ENCODE measurements at places on chromosomes 5 and 9.

- no peak for DNase-seq
These were observed 17.3 kb downstream of the RECK start for GRCh38 chr9:36053971-36054370.

- no peak for DNase-seq
These were observed 106.3 kb downstream of the C9orf152 start for GRCh38 chr9:110101531-110102161.

DNA sequence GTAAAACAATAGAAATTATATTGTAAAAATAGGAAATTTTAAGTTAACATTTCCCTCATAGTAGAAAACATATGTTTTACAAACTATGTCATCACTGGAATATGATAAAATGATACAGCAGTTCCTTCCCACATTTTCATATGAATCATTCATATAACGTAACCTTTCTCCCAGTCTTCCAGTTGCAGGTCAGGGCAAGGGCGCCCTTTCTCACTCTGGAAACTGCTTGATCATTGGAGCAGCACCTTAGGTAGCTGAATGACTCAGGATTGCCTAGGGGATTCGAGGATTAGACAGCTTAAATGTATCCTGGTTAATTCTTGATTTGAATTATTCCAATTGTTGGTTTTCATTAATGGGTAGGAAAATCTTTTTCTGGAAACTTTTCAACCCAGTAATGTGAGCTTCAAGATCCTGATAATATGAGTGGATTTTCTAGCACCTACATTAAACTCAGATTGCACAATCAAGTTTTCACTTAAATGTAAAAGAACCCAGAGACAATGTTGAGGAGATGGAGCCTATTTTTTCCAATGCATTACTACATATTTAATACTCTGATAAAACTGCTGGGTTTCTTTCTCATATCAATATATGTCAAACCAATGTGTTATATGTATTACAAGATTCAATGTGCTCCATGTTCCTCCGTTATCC is 32.6 kb upstream of the ANXA1 start:
- DNase-seq: peak; percentile 48

DNA sequence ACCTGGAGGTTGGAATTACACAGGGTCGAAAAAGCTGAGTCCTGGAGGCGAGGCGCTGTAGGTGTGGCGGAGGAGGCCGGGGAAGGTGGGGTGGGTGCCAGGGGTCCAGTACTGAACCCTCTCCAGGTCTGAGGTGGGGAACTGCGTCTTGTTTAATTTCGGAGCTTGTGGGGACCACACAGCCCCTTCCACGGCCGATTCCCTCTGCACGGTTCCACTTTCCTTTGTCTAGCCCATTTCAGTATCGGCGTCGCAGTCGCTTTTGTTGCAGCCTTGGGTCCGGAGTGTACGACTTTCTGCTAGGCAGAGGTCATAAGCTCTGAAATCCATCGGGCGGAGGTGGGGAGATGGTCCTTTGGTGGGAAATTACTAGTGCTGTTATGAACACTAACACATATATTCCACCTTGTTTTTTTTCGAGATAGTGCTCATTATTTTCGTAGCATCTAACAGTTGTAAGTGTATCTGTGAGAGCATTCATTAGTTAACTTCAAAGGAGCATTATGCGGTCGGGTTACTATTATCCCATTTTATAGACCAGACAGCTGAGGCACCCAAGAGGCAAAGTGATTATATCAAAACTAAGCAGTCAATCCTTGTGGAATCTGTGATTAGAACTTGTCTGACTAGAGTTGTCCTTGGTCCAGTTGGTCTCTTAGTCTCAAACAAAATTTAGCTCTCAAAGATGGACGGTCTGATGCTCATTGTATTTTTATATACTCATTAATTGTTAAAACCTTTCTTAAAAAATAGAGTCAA is 737 bp downstream of the RNF180 start:
- no peak for DNase-seq

- DNase-seq: no peak
These were observed 455.9 kb downstream of the CDH9 start for GRCh38 chr5:26582350-26583045.

DNA sequence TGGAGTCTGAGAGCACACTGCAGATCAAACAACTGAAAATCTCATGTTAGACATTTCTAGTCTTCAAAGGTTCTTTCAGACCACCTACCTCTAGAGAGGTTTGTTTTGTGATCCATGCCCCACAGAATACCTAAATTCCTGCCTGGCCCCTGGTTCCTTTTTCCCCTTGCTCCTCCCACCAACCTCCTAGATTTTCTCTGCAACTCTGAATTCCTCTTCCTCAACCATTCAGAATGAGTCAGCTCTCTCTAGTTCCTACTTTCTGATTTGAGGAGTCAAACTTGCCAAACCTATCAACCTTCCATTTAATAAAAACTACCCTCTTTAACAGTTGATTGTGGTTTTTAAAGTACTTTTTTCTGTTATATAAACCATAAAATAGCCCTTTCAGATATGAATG is 83.2 kb upstream of the ZNF462 start:
- no peak for DNase-seq

- DNase-seq: no peak
These were observed 94.7 kb downstream of the FGF10 start for GRCh38 chr5:44294516-44294915.

GRCh38 chr5:74261866-74262265 is 378.7 kb downstream of the ENC1 start:
- no peak for DNase-seq

- no peak for DNase-seq
These were observed 570 bp downstream of the CREBRF start for GRCh38 chr5:173056783-173057061.

DNA sequence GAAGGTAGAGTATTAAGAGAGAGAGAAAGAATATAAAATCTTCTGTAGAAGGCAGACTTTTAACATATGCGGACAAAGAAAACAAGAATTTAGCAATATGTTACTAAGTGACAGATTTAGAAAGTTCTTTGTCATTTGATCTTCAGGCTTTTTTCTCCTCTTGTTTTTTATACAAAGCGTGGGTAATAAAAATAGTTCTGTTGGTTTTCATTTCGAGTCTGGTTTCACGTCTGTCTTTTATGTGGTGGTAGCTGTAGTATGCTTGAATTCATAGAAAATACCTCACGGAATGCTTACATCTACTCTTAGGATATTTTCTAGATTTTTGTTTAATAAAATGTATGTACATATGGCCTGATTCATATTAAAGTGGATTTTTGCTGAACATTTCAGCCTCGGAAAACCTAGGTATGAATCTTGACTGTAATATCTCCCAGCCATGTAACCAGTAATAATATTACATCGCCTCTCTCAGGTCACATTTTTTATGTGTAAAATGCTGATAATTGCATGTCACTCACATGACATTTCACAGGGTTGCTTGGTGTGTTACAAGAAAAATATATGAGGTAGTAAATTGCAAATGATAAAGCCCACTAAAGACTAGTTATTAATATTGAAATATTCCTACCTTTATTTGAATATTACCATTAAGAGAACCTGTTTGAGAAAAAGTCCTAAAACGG is 72.5 kb upstream of the TAF11L2 start:
- no peak for DNase-seq

GRCh38 chr5:74188351-74189105 is 452.0 kb downstream of the ENC1 start:
- no peak for DNase-seq

DNA sequence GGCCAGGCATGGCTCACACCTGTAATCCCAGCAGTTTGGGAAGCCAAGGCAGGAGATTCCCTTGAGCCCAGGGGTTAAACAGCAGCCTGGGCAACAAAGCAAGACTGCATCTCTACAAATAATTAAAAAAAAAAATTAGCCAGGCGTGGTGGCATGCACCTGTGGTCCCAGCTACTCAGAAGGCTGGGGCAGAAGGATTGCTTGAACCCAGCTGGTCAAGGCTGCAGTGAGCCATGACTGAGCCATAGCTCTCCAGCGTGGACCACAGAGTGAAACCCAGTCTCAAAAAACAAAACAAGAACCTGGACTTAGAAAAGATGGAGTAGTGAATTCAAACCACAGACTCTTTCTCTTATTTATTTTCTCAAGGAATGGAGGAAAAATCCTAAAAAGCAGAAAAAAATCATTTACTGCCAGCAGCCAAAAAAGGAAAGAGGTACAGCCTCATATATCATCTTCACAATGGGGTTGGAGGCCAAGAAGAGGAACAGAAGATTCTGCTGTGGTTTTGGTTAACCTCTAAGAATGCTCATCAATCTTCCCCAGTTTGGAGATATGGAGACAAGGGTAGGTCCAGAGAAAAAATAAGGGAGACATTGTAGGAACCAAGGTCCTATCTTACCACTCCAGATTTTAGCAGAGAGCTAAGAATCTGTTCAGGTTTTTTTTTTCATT is 40.0 kb upstream of the MYO10 start:
- DNase-seq: no peak

DNA sequence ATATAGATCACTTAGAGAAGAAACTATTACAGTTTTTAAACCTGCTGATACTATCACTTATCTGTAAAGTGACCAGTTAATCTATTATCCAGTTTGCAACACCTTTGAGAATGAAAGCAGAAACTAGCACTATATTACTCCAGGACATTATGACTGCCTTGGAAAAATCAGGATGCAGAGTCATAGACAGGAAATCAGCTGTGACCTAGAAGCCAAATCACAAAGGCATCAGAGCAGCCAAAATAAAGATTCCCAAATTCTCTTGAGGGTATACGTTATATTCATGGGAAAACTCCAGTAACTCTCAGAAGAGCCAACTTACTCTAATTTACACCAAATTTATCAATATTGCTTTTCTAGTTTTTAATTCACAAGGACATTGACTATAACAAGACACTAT is 49.9 kb downstream of the CDO1 start:
- DNase-seq: no peak

DNA sequence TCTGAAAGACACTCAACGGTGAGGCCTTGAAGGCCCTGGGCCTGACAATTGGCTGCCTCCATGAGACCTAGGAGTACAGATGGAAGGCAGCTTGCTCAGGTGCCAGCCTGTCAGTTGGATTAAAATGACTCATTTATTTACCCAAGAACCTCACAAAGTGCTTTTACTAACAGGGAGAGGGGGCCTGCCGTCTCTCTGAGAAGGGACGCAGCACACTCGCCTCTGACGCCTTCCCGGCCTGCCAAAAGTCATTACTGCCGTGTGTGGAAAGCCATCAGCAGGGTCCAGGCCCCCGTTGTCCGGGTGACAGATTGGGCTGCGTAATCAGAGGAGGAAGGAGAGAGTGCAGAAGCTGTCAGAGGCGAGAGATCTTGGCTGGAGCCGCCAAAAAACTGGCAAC is 32.4 kb downstream of the DDX31 start:
- no peak for DNase-seq

- DNase-seq: peak; percentile 76
These were observed 61.7 kb upstream of the PSD2 start for GRCh38 chr5:139733698-139734538.

DNA sequence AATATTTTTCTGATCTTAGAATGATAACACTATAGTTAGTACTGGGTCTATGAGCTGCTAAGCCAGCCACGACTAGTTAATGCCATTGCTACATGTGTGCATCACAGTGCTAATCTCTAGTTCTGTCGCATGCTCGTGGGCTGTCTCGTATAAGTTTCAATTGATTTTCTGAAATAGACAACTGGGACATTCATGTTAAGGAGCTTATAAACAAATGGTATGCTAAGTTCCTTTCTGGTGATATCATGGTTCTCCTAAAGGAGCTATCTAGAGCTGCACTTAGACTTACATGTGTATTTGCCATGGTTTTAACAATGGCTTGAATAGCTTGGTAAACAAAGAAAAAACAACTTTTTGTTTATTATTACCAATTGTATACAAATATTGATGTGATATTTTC is 46.2 kb downstream of the F2RL2 start:
- DNase-seq: no peak

DNA sequence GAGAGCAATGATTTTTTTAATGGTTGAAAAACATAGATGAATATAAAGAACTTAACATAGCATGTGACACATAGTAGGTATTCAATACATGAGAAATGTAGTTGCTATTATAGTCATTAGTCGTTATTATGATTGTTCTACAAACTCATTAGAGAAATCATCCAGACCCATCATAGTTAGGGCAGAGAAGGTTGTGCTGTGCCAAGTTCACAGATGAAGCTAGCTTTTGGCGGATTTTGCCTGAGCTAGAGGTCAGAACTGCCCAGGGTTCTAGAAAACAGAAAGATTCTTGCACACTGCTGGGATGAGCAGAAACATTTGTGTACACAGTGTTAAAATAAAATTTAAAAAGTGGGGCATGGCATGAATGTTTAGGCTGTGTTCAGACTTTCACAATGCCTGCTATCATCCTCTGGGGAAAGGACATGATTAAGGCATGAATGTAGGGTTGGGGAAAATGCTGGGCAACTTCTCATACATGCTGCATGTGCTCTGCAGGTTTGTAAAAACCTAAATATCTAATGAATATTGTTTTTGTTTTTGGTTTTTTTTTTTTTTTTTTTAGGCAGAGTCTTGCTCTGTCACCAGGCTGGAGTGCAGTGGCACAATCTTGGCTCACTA is 33.3 kb upstream of the RAD23B start:
- DNase-seq: no peak

DNA sequence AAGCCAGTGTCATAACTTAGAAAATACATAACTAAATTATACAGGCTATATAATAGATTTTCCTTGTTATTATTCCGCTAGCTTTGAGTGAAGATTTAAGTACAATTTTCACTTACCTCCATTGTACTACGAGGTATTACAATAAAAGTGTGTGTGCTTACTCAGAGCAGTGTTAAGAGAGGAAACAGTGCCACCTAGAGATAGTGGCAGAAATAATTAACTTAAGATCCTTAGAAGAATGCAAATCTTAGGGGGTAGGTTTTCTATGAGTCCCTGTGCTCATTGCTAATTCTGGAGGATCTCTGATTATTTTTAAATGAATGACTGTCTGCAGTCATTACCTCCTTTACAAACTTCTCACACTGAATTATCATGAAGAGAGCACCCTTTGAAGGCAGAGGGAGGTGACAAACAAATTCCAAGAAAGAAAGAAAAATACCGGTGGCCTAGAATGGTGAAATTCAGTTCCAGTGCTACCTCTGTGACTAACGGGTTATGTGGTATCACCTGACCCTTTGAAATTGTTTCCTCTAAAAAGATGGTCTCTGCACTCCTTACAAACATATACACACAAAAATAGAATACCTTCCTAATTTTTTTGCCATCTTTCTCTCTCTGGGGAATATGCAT is 379.8 kb downstream of the TRIM36 start:
- DNase-seq: peak; percentile 49

DNA sequence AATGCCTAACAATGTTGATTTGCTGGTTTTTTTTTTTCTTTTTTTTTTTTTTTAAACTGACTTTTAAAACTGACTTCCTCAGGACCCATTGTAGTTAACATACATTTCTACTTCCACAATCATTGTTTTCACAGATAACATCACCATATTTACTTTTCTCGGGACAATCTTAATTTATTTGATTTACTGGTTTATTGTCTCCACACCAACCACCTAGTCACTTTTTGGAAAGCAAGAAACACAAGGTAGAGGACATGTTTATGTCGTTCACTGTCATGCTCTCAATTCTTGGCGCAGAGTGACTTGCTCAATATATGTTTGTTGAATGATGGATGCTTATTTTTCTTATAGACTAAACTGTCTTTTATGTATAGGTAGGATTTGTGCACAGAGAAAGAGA is 2280.7 kb downstream of the MAT2B start:
- no peak for DNase-seq
